ENCODE measurements at places on chromosomes 13 and 19. TPM values are rescaled to one million over a fixed set of nuclear protein-coding genes. Genes with fewer than 3 reads are reported as not detected.

The ICAM4 gene
- 4.0 TPM for total RNA-seq

The HSD17B14 gene
- 1.3 TPM for total RNA-seq

The MAST1 gene
- total RNA-seq, result 0.38 TPM

The ALOX5AP gene
- not detected for total RNA-seq

The KCNRG gene
- total RNA-seq, result 4.2 TPM

The JAK3 gene
- 0.26 TPM for total RNA-seq

The ANKLE1 gene
- total RNA-seq, result 0.38 TPM

The PLK5 gene
- not detected for total RNA-seq

The HRC gene
- not detected for total RNA-seq

The ACP7 gene
- total RNA-seq, result 0.77 TPM

The NCCRP1 gene
- total RNA-seq, result 9.5 TPM

The DIAPH3 gene
- 0.51 TPM for total RNA-seq

The DHDH gene
- total RNA-seq, result 10.8 TPM

The SLITRK5 gene
- total RNA-seq, result under 0.01 TPM

The ZNF177 gene
- 1.2 TPM for total RNA-seq

The VN1R2 gene
- not detected for total RNA-seq

The OR7C1 gene
- under 0.01 TPM for total RNA-seq

The ICAM1 gene
- total RNA-seq, result 0.79 TPM

The ZNF211 gene
- total RNA-seq, result 13.8 TPM

The ATP4A gene
- not detected for total RNA-seq

The ADAMTSL5 gene
- 3.6 TPM for total RNA-seq
